MCF 10A (cell line): ENCODE measurements at places on chromosomes 3 and 15. TPM values are rescaled to one million over a fixed set of nuclear protein-coding genes. Genes with fewer than 3 reads are reported as not detected.

- H3K4me3 ChIP-seq: peak overlapping the region; percentile 12
- peaks cover 7% of the 10 kb centered on the region for H3K36me3 ChIP-seq
- H3K27me3 ChIP-seq: no peaks in the 10 kb centered on the region
- peaks cover 47% of the 10 kb centered on the region for H3K4me1 ChIP-seq
- H3K27ac ChIP-seq: peak overlapping the region; percentile 69
- peak; percentile 90 for DNase-seq
Measured at GRCh38 chr3:10192953-10193691, 28.4 kb downstream of the IRAK2 start.

DNA sequence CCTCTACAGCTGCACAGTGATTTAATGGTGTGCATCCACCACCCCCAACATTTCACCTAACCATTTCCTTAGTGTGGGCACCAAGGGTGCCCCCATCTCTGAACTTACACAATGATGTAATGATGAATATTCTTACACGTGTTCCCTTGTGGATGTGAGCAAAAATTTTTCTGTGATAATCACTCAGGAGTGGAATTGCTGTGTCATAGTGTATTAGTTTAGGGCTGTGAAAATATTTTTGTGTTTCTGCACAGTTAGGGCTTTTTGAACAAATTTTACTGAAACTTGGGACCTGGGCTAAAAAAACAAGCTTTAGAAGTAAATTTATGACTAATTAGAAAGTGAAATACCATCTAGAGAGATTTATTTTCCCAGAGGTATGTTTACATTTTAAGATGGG is 134.5 kb upstream of the CCNL1 start:
- no peaks in the 10 kb centered on the region for H3K27me3 ChIP-seq
- DNase-seq: no peak
- peaks cover 11% of the 10 kb centered on the region for H3K4me1 ChIP-seq

- no peak for DNase-seq
- H3K27ac ChIP-seq: no peak overlapping the region
- H3K4me1 ChIP-seq: peaks cover 28% of the 10 kb centered on the region
Measured at GRCh38 chr15:31444844-31445243, 118.2 kb downstream of the KLF13 start.

Gene AP3B2
- 6.1 and 7.5 TPM in 2 replicates for total RNA-seq

DNA sequence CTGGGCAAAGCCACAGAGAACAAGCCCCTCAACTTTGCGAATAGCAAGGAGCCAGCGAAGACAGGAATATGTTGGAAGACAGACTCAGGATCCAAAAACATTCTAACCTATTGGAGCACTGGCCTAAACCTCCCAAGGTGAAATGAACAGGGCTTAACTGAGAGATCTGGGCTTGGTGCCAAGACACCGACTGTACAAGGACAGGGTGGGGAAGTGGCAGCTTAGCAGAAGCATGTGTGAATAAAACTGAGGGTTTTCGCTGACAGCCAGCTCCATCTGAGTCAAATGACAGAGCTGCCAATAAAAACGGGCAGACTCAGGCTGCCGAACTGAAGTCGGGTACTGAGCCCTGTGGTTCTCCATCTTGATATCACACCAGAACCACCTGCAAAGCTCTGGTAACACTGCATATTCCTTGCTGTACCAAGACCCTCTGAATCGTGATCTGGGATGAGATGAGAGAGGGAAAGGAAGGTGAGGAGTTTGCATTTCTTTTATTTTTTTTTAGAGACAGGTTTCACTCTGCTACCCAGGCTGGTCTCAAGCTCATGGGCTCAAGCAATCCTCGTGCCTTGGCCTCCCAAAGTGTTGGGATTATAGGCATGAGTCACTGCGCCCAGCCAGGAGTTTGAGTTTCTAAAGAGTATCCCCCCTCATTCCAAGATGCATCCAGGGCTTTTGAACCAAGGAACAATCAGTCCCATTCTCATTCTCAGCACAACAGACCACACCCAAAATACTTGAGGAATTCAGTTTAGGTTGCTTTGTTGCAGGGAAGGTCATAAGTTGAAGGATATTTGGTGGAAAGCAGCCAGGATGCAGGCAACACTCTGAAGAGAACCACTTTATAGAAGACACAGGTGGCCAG is 6.0 kb upstream of the PLCB2 start:
- peaks cover 13% of the 10 kb centered on the region for H3K4me1 ChIP-seq
- H3K27ac ChIP-seq: no peak overlapping the region
- peak; percentile 94 for DNase-seq
- H3K27me3 ChIP-seq: no peaks in the 10 kb centered on the region
- no peaks in the 10 kb centered on the region for H3K36me3 ChIP-seq

DNA sequence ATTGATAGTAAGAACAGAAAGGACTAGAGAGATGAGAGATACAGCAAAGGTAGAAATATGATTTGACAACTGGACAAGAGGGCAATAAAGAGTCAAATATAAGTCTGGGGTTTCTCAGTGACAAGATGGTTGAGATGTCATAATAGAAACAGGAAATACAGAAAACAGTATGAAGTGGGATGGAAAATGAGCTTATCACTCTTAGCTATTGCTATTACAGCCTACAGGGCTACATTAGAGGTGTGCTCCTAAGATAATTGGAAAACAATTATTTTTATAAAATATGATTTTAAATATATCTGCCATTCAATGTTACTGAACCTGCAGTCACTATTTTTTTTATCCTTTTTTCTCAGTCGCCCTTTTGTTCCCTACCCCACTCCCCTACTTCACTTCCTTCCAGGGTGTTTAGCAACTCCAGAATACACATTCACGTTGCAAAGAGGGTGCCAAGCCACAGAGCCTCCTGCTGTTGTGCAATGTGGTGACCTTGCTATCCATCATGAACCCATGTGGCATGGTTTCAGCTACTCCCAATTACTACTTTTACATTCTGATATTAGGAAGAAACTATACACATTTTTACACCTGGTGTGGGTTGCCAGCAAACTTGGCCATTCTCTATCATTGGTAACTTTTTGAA is 6.0 kb downstream of the NRG4 start:
- peak; percentile 91 for DNase-seq
- H3K36me3 ChIP-seq: no peaks in the 10 kb centered on the region

- H3K27ac ChIP-seq: no peak overlapping the region
- no peak for DNase-seq
- H3K4me1 ChIP-seq: peaks cover 31% of the 10 kb centered on the region
- H3K4me3 ChIP-seq: no peak overlapping the region
Measured at GRCh38 chr3:123755085-123755484, 129.0 kb downstream of the MYLK start.

Gene ZNF774
- total RNA-seq: 2.6 and 4.8 TPM in 2 replicates

DNA sequence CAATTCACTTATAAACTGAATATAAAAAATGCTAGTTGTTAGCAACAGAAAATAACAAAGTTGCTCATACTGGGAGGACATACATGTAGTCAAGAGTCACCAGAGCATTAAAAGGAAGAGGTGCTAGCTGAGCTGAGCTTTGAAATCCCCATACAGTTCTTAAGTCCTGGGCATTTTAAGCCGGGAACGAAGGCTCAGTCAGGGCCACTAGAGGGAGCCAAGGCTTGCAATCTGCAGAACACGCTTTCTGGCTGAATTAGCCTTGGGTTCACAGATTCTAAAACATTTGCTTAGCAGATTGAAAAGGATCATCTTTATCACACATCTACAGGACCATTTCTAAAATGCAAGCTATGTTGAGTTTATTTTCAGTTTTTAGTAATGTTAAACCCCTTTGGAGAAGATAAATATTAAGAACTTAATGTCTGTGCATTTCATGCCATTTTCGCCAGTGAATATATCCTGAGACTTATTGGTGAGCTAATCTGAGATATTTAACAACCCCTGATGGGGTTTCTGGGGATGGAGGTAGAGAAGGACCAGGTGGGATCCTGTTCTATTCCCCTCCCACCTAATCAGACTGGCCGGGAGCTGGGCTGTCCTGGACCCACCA is 26.3 kb upstream of the MNS1 start:
- peak; percentile 72 for DNase-seq
- no peaks in the 10 kb centered on the region for H3K4me1 ChIP-seq
- H3K27ac ChIP-seq: no peak overlapping the region
- H3K27me3 ChIP-seq: no peaks in the 10 kb centered on the region
- H3K36me3 ChIP-seq: no peaks in the 10 kb centered on the region
- H3K4me3 ChIP-seq: no peak overlapping the region

DNA sequence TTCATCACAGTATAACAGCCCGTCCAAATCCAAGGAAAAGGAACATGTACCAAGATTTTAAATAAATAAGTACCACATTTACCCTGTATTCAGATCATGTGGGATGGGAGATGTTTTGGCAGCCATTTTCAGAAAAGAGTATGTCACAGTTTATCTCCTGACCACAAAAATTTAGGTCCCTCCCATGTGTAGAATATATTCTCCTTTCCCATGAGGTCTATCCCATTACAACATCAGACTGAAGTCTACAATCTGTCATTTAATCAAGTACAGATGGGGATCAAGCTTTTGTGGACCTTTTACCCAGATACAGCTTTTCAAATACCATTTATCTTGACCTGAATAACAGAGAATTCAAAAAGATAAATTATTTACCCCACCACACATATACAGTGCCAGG is 444.5 kb downstream of the PLOD2 start:
- H3K36me3 ChIP-seq: no peaks in the 10 kb centered on the region
- no peak overlapping the region for H3K4me3 ChIP-seq
- H3K27ac ChIP-seq: no peak overlapping the region
- no peaks in the 10 kb centered on the region for H3K4me1 ChIP-seq
- no peak for DNase-seq
- no peaks in the 10 kb centered on the region for H3K27me3 ChIP-seq

DNA sequence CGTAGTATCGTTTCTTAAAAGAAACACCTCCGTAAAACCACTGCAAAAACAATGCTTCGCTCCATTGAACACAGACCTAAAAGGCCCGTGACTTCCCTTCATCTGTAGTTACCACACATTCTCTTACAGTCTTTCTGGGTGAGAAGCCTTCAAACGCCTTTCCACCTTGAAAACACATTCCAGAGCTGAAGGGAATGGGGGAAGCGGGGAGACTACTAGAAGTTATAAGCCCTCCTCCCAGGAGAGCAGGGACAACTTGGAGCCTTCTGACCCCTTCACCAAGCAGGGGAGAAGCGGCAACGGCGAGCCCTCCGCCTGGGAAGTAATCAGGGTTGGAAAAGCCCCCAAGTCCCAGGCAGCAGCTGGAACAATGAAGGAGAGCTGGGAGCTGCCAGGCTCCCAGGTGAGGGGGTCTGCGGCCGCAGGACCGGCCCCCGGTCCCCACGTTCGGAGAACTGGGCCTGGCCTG is 461 bp downstream of the SECISBP2L start:
- peaks cover 13% of the 10 kb centered on the region for H3K36me3 ChIP-seq
- H3K27ac ChIP-seq: peak overlapping the region; percentile 94
- H3K4me3 ChIP-seq: peak overlapping the region; percentile 94
- peak; percentile 44 for DNase-seq

DNA sequence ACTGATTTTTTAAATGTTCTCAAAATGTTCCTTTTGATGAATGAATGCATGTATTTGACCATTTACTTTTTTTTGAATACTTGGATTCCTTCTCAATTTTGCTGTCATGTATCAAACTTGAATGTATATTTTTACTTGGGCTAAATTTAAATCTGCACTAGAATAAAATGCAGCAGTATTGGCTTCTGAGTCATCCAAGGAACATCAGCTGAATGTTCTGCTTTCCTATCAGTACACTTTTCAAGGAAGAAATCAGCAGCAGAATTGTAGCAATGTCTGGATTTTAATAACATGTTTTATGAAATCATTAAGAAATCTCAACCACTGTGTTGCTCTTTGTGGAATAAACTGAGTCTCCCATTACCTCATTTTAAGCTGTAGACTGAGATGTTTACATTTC is 57.0 kb upstream of the COL6A6 start:
- DNase-seq: no peak
- H3K4me1 ChIP-seq: no peaks in the 10 kb centered on the region
- H3K4me3 ChIP-seq: no peak overlapping the region
- H3K27me3 ChIP-seq: peaks cover 16% of the 10 kb centered on the region
- no peaks in the 10 kb centered on the region for H3K36me3 ChIP-seq
- no peak overlapping the region for H3K27ac ChIP-seq

DNA sequence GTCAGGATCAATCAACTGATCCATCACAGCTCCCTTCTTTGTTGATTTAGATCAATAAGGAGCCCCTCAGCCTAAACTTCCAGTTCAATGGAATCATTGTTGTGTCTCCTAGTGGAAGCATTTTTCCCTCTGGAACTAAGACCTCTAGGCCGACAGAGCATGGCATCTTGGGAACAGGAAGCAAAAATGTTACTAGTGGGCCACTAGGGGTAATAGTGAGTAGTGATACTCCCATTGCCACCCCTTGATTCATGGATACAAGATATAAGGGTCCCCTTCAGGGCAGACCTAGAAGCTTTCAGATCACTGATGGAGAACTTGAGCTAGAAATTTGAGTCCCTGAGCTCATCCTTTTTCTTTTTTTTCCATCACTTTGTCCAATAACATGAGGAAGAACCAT is 40.4 kb upstream of the AZI2 start:
- H3K27ac ChIP-seq: no peak overlapping the region
- H3K36me3 ChIP-seq: peaks cover 7% of the 10 kb centered on the region
- no peak for DNase-seq

GRCh38 chr3:185958626-185959025 is 20.8 kb upstream of the TRA2B start:
- H3K27ac ChIP-seq: no peak overlapping the region
- H3K27me3 ChIP-seq: no peaks in the 10 kb centered on the region
- no peak for DNase-seq
- H3K36me3 ChIP-seq: no peaks in the 10 kb centered on the region
- H3K4me3 ChIP-seq: no peak overlapping the region
- H3K4me1 ChIP-seq: peaks cover 7% of the 10 kb centered on the region

Gene SCN11A
- total RNA-seq: 0.05 TPM in 1 of 2 replicates, not detected in the other

DNA sequence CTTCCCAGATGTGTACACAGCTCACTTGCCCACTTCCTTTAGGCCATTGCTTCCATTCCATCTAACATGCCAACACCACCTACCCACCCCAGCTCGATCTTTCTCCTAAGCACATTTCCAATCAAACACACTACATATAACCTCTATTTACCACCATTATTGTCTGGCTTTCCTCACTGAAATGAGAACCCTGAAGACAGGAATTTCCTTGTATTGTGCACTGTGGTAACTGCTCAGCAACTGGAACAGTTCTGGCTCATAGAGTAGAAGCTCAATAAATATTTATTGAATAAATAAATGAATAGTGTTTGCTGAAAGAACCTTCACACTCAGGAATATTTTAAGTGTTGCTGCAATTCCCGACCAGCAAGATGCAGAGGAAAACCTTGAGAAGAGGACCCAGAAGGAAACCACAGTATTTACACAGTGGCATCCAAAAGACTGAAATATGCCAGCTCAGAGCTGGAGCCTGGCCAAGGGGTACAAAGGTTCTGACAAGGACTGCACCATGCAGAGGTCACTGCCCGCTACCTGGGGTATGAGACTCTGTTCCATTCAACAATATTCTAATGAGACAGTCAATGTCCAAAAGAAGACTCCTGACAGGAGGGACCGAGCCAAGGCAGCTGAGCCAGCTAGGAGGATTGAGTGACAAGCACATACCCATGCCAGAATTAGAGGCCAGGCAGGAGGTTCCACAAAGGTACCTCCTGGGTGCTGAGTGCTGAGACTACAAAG is 168.8 kb downstream of the NUP210 start:
- no peaks in the 10 kb centered on the region for H3K36me3 ChIP-seq
- no peak for DNase-seq
- H3K4me1 ChIP-seq: no peaks in the 10 kb centered on the region
- H3K27ac ChIP-seq: no peak overlapping the region

GRCh38 chr15:82105451-82106215 is 59.8 kb upstream of the MEX3B start:
- H3K27ac ChIP-seq: no peak overlapping the region
- H3K27me3 ChIP-seq: no peaks in the 10 kb centered on the region
- no peak for DNase-seq
- H3K36me3 ChIP-seq: peaks cover 5% of the 10 kb centered on the region
- H3K4me1 ChIP-seq: peaks cover 13% of the 10 kb centered on the region
- H3K4me3 ChIP-seq: no peak overlapping the region

Gene TRANK1
- 4.7 and 4.9 TPM in 2 replicates for total RNA-seq

- DNase-seq: no peak
- no peak overlapping the region for H3K27ac ChIP-seq
- peaks cover 70% of the 10 kb centered on the region for H3K27me3 ChIP-seq
- H3K36me3 ChIP-seq: no peaks in the 10 kb centered on the region
Measured at GRCh38 chr3:98048586-98048985, 13.5 kb upstream of the GABRR3 start.
